ENCODE measurements at places on chromosomes 13 and 19. TPM values are rescaled to one million over a fixed set of nuclear protein-coding genes. Genes with fewer than 3 reads are reported as not detected.
A peak's percentile ranks its signal among the peaks of the same experiment; 100 is the strongest.

ACP7 gene
- 0.45 TPM for total RNA-seq

GSX1 gene
- total RNA-seq, result not detected

- DNase-seq, result peak; percentile 66
Measured at GRCh38 chr13:73835138-73835721, 299.0 kb downstream of the KLF12 start.

SERPINE3 gene
- not detected for total RNA-seq

ZNF738 gene
- 2.9 TPM for total RNA-seq

DNA sequence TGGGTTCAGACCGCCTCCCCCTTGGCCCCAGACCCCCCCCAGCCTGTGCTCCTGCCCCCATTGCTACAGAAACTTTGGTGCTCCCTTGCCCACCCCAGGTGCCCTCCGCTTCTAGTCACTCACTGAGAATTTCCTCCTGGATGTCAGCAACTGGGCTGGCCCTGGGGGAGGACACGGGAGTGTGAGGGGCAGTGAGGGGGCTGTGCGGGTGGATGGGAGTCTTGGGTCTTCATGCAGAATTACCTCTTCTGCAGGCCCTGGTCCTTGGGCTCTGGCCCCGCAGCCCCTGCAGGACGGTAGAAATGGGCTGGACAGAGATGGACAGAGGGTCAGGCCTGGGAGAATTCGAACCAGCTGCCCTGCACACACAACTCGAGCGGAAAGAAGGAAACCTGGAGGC, 4.8 kb downstream of the LILRB5 start:
- DNase-seq, result no peak

THSD8 gene
- not detected for total RNA-seq

- DNase-seq, result no peak
Measured at GRCh38 chr19:42653841-42654240, 59.1 kb upstream of the CEACAM8 start.

HCN2 gene
- total RNA-seq, result 0.08 TPM

ZNF534 gene
- not detected for total RNA-seq

COL5A3 gene
- total RNA-seq, result 4.1 TPM

DNA sequence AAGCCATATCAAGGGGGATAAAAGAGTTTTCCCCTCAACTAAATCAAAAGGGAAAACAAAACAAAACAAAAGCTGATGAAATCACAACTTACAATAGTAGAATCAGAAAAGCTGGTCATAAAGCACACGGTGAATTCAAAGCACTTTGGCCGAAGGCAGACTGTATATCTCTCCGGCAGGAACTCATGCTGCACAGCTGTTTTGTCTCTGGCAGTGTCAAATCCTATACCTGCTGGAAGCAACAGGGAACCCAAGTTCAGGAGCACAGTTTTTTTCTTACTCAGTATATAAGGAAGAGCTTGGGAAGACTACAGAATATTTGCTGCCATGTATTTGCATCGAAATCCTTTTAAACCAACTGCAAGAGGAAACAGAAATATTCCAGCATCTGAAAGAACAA, 213.7 kb downstream of the RFC3 start:
- DNase-seq, result no peak

- DNase-seq, result peak; percentile 50
Measured at GRCh38 chr13:114017028-114017630, 43.3 kb upstream of the C13orf46 start.

- peak; percentile 93 for DNase-seq
Measured at GRCh38 chr19:768424-768823, 17.5 kb downstream of the MISP start.

DNA sequence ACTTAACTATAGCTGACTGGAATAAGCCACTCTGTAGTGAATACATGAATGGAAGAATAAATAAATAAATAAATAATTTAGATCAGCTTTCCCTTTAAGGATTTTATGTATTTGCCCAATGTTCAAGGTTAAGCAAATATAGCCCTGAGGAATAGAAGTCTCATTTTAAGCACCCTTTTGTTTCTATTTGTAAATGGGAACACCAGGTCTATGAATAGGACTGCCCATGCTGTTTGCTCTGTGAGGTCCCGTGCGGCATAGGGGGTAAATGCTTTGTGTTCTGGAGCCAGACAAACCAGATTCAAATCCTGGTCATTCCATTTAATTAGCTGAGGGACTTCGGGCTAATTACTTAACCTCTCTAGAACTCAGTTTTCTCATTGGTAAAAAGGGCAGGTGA, 29.3 kb downstream of the CBY2 start:
- no peak for DNase-seq

DNA sequence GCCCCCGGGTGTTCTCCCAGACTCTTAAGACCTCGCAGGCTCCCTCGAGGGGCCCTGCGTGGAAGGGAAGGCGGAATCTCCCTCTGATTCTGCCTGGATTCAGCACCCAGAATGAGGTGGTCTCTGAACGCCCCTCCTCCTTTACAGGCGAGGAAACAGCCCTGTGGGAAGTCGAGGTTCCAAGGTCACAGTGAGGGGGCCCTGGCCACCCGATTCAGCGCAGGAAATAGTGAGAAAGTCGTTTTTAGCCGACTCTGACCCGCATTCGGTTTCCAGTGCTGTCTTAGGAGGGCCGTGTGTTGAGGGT, 1.1 kb downstream of the BSG start:
- DNase-seq, result no peak

CLPTM1 gene
- total RNA-seq, result 11.4 TPM

DNA sequence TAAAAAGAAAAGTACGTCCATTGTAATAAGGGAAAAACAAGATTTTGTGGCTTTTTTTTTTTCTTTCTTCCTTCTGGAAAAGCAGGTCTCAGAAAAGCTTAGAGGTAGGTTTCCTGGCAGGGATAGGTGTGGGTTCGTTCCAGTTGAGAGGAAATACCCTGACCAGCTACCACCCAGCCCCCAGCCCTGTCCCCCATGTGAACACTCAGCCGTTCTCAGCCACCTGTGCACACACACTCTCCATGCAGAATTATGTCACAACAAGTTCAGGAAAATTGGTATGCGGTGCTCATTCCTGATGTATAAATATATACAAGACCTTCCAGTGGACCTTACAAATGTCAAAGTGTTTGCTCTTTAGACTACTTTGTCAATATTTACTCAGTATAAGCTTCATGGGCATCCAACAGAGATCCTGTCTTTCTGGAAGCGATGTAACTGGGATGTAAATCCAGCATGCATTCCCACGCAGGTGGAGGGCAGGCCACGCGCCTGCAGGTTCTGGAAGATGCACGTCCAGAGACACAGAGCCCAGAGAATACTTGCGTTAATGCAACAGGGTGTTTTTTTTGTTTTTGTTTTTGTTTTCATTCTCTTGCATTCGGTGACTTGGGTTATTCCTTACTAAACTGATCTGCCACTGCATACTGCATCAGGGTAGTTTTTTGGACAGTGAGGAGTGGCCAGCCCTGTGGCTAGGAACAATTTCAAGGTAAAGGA, 68.8 kb downstream of the TSHZ3 start:
- no peak for DNase-seq

ZNF283 gene
- 29.9 TPM for total RNA-seq

SKA3 gene
- total RNA-seq, result 24.0 TPM

- peak; percentile 35 for DNase-seq
Measured at GRCh38 chr19:53908935-53909415, at the start of gene CACNG7. Gene CACNG7, plus strand, starts transcription at chr19:53909278. Its CDS starts 3,554 bp downstream, at chr19:53912832.

- no peak for DNase-seq
Measured at GRCh38 chr13:37647031-37647650, 48.6 kb upstream of the POSTN start.

DNA sequence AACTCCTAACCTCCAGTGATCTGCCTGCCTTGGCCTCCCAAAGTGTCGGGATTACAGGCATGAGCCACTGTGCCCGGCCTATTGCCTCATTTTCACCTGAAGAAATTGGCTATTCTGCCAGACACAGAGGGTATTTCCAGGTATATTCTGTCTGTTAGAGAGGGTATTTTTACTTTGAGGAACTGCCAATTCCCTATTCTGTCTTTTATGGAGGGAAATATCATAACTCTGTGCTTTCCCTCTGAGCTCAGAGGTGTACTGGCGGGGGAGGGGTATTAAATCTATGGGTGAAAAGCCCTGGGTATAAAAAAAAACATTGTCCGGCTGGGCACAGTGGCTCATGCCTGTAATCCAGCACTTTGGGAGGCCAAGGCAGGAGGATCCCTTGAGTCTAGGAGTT, 24.8 kb downstream of the TSKS start:
- no peak for DNase-seq

DNA sequence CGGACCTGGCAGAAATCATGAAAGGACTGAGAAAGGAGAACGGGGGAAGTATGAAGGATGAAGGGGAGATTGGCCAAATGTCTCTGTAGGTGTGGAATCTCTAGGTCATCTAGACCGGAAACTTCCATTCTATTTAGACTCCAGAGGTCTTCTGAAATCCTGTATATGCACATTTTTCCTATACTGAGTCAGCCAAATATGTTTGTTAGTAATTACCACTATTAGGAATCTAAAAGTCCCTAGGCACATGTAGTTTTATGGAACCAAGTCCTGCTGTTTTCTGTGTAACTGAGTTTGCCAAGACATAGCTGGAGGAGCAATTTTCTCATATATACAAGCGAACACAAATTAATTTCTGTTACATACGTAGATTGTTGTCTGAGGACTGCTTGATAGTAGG, 498.1 kb downstream of the GPC5 start:
- DNase-seq, result no peak

CGB3 gene
- not detected for total RNA-seq

DNA sequence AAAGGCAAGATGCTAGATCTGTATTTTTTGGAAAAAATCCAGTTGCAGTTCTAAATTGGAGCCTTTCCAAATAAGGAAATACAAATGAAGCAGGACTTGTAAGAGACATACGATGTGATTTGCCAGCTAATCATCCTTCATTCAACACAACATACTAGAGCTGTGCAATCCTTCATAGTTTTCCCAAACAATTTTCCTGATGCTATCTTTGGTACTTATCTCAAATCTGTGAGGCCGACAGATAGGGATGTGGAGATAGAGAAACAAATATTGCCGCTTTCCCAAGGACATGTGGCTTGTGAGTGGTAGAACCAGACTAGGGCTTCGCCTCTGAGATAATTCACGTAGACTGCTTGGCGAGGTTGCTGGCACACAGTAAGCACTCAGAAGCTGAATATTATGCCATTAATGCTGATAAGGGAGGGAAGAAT, 176.6 kb downstream of the LMO7 start:
- DNase-seq, result peak; percentile 64

LILRB1 gene
- not detected for total RNA-seq

DNA sequence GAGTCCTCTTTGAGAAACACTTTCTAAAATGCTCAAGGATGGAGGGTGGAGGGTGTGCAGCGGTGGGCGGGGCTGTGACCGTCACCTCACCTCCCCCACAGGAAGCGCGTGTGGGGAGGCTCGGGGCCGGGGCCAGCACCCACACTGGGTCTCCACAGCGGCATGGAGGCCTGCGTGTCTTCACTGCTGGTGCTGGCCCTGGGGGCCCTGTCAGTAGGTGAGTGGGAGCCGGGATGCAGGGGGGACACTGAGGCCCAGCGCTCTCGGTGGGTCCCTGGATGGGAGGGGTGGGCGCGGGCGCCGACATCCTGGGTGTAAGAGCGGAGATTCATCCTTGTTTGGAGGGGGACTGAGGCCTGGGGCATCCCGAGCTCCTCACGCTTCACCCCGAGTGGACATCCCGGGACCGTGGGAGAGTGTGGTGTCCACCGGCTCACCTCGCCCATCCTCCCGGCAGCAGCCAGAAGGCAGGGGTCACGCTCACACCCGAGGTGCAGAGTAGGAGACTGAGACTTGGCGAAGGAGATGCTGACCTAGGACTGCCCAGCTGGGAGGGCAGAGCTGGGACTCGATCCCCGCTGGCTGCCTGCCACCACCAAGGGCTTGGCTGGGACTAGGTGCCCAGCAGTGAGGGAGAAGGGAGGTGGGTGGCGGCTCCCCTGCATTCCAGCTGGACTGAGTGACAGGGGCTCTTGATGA, at the start of gene GZMM:
GZMM (plus strand) TSS at position 144 of the 699 bp plus-strand sequence; CDS start at position 163, 19 bp downstream.
- DNase-seq, result no peak

- DNase-seq, result peak; percentile 54
Measured at GRCh38 chr19:16830679-16831078, 1.5 kb downstream of the SIN3B start.

GRCh38 chr13:112771139-112771876, 81.5 kb downstream of the ATP11A start:
- DNase-seq, result no peak

- DNase-seq, result no peak
Measured at GRCh38 chr19:6997679-6998445, 23.4 kb downstream of the MBD3L2B start.

DNA sequence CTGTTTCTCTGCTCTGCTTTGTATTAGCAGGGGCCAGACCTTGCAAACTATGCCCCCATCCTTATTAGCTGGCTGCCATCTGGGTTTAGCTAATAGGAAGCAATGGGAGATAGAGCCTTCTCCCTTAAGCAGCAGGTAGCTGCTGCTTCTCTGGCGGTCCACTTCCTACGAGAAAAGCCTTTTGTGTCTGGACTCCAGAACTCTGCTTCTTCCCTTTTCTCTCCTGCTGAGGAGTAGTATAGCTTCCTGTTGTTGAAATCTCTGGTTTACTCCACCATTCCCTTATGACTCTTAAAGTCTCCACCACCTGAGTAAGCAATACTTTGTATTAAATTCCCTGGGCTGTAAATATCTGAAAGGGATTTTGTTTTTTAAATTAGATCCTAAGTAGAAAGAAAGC, 147.1 kb downstream of the DNAJC15 start:
- no peak for DNase-seq

DNA sequence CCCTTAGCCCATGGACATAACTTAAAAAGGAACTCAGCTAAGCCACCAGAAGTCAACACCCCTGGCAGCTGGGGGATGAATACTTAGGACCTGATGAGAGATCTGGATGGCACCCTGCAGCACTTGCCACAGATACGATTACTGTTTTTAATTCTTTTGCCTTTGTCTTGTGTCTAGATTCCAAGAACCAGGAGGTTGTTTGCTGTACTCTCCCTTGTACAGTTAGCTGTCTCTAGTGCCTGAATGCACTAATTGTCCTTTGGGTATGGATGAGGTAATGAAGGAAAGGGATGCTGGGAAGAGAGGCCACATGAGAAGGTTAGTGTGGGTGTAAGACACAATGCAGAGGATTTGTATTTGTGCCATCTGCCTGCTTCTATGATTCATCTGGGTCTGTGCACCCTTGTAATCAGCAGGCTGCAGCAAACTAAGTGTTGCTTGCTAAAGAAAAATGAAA, 385.8 kb downstream of the KCNRG start:
- peak; percentile 85 for DNase-seq

ENOX1 gene
- total RNA-seq, result 16.4 TPM

GRCh38 chr13:84902243-84902642, 897.0 kb downstream of the SLITRK6 start:
- DNase-seq, result no peak

DNA sequence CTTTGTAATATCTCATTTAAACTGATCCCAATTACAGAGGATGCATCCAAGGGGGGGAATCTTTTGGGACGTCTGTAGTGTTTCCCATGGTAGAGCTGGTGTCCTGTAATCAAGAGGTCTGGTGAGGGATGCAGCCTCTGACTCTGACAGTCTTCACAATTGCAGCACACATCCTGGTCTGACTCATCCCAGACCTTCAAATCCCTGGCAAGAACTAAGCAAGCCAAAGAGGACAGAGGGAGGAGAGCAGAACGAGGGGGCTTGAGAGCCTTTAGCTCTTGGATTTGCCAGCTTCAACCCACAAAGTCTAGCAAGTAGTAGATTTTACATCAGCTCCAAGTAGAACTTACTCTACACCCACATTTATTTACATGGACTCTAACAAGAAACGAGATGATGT, 17.3 kb upstream of the FCGBP start:
- DNase-seq, result peak; percentile 25

ZNF430 gene
- total RNA-seq, result 5.6 TPM

SPACA4 gene
- not detected for total RNA-seq

- no peak for DNase-seq
Measured at GRCh38 chr13:35481777-35482176, 5.3 kb upstream of the MAB21L1 start.

NCAN gene
- not detected for total RNA-seq

CCDC122 gene
- total RNA-seq, result 1.1 TPM

RXFP2 gene
- not detected for total RNA-seq

- no peak for DNase-seq
Measured at GRCh38 chr13:113500530-113501265, 10.2 kb upstream of the DCUN1D2 start.
